Activated CD4-positive, alpha-beta T cell treated with anti-CD3 and anti-CD28 coated beads, Interleukin-2, amount 50 U/mL, for 4 hours (primary cell): ENCODE measurements at places on chromosomes 7 and 10.
A peak's percentile ranks its signal among the peaks of the same experiment; 100 is the strongest.

GRCh38 chr7:157576415-157576814 is 239.6 kb downstream of the DNAJB6 start:
- DNase-seq, result peak; percentile 37

DNA sequence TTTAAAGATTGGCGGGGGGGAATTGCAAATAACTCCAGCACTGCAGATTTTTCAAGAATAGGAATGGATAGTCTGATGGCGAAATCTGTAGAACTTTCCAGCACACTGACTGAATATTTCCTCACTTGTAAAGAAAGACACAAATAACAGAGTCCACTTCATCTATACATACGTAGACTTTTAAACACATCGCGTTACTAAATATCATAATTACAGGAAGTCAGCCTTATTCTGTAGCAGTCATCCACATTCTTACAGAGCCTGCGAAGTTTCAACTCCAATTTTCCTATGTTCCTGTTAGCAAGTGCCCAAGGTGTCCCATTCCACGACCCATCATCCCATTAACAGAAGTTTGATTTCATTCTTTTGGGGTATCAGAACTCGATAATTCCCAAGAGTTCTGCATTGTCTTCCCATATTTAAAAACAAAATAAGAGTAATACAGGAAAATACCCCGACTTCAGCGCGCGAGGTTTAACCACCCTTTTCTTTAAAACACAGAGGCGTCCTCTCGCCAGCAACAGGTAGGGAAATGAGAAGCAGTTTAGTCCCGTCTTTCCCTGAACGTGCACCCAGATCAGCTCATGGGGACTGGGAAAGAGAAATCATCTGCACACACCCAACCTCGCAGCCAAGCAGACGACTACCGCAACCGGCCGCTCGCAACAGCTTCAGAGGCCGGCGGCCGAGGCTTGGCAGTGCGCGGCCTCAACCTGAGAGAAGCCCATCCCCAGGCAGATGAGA is 880 bp downstream of the HERC4 start:
- DNase-seq, result no peak

- no peak for DNase-seq
Observed at GRCh38 chr7:17506095-17506494, 207.6 kb downstream of the AHR start.

GRCh38 chr10:125060026-125060425 is 100.3 kb downstream of the CTBP2 start:
- no peak for DNase-seq

DNA sequence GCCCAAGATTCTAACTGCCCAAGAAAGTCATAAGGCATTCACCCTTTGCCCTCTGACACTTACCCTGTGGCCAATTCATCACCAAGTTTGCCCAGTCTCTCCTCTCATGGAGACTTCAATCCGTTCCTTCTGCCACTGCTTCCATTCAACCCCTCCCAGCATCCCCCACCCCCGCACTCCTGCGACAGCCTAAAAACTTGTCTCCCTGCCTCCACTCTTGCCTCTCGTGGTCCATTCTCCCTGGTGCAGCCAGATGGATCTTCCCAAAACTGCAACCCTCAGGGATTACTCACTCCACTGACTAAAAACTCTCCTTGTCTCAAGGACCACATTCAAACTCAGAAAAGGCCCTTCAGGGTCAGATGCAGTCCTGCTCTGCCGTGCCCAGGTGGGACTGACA is 32.3 kb upstream of the PLXNA4 start:
- DNase-seq, result no peak
